HFF-Myc (cell line): ENCODE measurements at places on chromosomes 2 and 18.

GRCh38 chr2:31469648-31470047 lies 55.1 kb upstream of the XDH start:
- DNase-seq, result no peak

GRCh38 chr2:9760902-9761228 lies 82.4 kb upstream of the TAF1B start:
- no peak for DNase-seq

DNA sequence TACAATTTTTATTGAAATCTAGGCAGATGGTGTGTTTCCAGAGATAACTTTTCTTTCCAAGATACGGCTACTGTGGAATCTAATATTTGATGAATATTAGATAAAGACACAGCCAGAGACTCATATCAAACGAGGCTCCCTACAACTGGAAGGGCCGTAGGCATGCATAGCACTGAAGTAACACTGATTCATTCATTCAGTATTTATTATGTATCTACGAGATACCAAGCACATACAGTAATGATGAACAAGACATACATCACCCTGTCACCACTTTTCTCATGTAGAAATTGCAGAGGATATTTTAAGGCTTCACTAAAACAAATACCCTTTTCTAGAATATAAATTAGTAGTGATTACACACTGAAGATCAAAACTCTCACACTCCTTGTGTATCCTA lies 74.5 kb downstream of the KCTD18 start:
- no peak for DNase-seq

GRCh38 chr2:98875081-98875728 lies 60.8 kb downstream of the CRACDL start:
- no peak for DNase-seq

DNA sequence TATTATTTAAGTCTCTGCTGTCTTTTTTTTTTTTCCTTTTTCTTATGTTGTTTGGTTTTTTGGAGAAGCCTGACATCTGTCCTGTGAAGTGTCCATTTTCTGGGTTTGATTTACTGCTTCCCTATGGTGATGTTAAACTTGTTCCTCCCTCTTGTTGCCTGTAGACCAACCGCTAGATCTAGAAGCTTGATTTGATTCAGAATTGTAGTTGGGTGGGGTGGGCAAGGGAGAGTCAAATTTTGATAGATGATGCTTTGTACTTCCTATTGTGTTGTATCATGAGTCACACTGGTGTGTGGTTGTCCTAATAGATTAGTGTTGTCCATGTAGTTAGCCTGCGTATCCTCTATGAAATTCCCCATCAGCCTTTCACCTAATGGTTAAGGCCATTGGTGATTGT lies 35.4 kb downstream of the CAB39 start:
- no peak for DNase-seq

GRCh38 chr2:47112665-47113435 lies 42.3 kb downstream of the STPG4 start:
- no peak for DNase-seq

- no peak for DNase-seq
Observed at GRCh38 chr18:36830158-36830495, 1.2 kb downstream of the KIAA1328 start.

GRCh38 chr2:232522623-232523401 lies 2.6 kb downstream of the PRSS56 start:
- no peak for DNase-seq

GRCh38 chr2:225600444-225600843 lies 200.9 kb downstream of the NYAP2 start:
- no peak for DNase-seq

DNA sequence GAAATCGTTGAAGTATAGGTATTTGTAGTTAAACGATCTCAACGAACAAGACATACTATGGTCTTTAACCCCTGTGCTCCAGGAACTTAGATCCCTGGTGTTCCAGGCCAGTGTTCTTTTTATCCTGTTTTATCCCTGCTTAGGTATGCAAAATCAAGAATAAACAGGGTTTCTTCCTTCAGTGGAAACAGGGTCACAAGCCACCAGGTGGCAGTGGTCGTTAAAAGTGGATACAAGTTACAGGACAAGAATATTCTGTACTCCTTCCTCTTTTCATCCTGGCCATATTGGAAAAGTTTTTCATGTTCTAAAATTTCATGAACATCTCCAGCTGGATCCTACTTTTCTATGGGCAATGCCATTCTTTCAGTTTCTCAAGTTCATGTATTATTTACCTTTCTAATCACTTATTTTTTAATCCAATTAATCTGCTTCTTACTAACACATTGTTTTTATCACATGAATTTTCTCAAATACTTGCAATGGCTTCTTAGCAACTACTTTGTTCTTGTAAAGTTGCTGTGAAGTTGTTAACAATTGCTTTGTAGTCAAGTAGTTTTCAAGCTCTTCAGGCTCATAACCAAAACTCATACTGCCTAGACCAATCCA lies 16.4 kb upstream of the HNMT start:
- DNase-seq, result no peak

- DNase-seq, result no peak
Observed at GRCh38 chr2:180971811-180972210, 8.6 kb upstream of the UBE2E3 start.

DNA sequence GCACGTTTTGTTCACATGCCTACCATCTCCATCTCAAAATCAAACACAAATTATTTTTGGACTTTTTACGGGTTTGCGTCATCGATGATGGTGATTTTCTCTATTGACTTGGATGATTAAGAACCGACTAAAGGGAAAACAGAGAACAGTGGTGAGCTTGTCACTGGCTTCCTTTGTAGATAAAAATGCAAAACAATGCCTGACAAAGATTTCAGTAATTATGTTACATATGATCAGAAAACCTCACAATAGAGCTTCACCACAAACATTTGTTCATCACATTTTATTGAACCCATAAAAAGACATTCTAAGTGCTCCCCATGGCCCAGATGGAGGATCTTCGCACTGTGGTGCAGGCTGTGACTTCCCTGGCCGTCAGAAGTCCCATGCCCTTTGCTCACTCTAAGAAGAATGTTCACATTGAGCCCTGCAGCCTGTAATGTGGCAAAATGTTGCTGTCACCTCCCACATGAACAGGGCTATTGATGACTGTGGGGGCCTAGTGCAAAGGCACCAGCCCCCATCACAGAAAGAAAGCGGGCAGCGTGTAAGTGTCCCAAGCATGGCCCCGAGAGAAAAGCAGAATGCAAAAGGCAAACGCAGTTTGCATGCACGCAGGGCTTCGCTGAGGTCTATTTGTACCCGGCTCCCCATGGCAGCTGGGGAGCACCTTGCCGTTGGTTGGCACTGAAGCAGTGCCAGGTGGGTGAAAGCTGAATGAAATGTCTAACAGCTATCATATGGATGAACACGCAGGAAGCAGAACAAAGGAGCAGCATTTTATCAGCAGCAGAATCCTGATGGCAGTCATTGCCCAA lies 60.6 kb downstream of the BCL2 start:
- no peak for DNase-seq

GRCh38 chr2:15973481-15974401 lies 33.4 kb downstream of the MYCN start:
- no peak for DNase-seq

DNA sequence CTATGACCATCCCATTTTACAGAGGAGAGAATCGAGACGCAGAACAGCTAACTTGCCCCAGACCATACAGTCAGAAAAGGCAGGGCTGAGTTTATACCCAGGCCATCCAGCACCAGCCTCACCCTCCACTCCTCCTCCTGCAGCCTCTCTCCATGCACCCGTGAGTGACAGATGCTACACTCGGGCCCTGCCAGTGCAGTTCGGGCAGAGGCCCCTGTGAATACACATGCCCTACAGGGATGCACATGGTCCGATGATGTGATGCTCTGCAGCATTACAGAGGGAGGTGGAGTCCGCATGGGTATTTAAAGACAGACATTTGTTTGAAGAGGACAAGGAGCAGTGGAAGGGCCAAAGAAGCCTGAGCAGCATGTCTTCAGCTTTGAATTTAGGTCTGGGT lies 75.1 kb upstream of the PXDN start:
- DNase-seq, result no peak

GRCh38 chr2:48723129-48723528 lies 32.4 kb downstream of the LHCGR start:
- DNase-seq, result no peak

DNA sequence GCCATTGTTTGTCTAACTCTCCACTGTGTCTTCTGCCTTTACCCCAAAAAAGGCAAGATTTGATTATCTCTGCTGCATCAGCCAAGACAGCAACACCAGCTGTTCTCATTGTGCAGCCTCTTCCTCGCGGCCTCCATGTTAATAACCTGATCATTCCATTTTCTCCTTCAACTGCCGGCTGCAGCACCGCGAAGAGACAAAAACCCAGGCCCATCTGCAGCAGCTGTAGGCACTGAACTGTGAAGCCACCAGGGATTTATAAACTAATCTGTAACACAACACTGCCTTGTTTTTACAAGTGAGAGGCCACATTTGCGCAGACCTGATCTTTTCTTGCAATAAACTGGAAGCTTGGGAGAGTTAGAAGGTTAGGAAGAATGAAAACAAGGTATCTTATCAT lies 147.8 kb downstream of the SATB2 start:
- no peak for DNase-seq

- DNase-seq, result no peak
Observed at GRCh38 chr2:240759459-240759858, 60.6 kb downstream of the KIF1A start.

- no peak for DNase-seq
Observed at GRCh38 chr2:104848526-104848925, 5.4 kb upstream of the POU3F3 start.

GRCh38 chr18:55256226-55256928 lies 297.1 kb upstream of the CCDC68 start:
- DNase-seq, result no peak

DNA sequence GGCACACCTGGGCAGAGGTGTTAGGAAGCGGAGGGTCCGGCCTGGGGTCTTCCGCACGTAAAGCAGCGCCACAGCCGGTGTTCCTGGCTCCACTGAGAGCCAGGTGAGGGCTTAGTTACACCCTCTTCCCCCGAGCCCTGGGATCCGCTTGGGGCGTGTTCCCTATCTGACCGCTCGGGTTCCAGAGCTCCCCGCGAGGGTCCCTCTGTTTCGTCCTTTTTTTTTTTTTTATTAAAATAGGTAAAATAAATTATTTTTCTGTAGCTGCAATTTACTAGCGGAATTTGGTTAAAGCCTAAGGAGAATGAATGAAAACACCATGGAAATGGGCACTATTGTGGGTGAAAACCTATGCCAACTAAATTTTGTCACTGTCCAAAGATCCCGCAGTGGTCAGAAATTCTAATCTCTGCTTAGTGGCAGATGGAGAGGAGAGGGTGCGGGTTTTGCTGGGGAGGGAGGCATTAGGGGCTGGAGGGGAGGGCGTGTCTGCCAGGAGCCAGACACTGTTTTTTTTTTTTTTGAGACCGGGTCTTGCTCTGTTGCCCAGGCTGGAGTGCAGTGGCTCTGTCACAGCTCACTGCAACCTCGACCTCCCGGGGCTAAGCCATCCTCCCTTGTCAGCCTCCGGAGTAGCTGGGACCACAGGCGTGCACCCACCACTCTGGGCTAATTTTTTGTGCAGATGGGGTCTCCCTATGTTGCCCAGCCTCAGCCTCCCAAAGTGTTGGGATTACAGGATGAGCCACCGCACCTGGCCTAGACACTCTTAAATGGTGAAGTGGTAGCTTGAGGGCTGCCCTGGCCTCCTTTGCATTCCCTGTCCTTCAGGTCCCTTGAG lies 834 bp downstream of the PDCL3 start:
- no peak for DNase-seq

DNA sequence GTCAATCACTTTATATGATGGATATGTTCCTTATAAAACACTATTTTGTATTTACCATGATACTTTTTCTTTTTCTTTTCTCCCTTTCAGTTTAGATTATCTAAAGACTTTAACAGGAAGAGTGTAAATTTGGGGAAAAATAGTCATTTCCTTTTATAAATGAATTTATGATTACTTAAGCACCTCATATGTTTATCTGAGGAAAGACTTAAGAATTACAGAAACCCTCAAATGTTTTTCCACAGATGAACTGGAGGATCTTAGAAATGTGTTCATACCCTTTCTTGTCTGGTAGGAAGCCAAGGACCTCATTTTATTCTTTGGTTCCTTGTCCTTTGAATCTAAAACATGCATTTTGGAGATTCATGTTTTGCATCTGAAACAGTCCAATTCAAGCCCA lies 36.7 kb downstream of the MAPRE2 start:
- no peak for DNase-seq
